GM18507 (cell line): ENCODE measurements at places on chromosomes 7 and 10.

GRCh38 chr7:110885474-110885873, 205.5 kb upstream of the LRRN3 start:
- no peak for DNase-seq

DNA sequence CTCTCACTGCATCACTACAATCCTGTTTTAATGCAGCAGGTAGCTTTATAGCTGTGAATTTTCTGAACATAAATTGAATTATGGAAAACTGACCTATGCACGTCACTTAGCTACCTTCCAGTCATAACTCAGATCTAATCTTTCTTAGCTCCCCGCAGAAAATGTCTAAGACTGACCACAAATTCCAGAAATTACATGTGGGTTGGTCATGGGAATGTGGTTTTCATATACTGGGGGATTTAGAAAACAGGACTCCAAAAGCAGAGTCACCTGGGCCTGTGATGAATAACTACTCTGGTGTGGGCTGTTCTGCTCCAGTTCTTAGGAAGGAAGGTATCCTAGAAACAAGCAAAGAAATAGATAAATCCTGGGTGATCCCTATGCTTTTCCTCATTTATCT, 178.4 kb upstream of the LRRTM3 start:
- DNase-seq: no peak

DNA sequence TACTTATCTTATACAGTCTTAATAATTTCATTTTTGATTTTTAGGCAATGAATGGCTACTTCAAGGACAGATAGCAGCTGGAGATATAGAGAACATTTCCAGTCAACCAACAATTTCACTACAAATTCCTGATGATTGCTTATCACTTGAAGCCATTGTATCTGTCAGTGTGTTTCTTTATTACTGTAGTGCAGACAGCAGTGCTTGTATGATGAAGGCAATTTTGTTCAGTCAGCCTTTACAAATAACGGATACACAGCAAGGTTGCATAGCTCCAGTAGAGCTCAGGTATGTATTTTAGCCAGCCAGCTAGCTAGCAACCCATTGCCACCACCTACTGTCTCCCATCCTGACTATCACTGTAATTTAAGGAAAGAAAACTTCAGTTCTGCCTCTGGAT, 53.8 kb downstream of the NHLRC2 start:
- no peak for DNase-seq

DNA sequence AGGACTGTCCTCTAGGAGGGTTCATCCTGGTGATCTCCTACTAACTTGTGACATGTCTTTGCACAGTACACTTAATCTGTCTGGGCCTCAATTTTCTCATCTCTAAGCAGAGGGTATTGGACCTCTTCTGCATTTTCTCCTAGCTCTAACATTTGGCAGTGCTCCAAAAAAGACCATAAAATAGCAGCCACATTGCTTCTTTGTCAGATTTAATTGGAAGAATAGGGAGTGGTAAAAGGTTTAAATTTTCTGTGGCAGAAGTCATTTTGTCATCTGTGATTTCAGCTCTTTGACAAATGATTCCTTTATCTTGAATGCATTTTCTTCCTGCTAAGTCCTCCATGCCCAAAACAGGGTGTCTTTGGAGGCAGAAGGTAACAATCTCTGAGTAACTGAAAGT, 289.9 kb upstream of the LRGUK start:
- no peak for DNase-seq

DNA sequence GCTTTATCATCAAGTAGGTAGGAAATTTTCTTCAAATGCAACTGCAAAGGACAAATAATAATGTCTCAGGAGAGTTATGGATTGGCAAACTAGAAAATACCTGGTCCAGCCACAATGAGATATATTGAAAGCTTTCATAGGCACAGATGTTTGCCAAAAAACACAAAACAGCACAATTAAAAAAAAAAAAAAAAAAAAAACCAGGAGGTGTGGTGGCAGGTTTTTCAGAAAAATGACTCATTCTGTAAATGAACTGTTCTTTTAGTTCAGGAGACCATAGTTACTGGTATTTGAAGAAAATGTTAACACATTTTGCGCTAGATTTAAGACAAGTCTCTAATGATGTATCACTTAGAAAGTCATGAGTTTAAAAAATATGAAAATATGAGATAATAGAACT, 55.0 kb upstream of the JCAD start:
- DNase-seq: no peak

- DNase-seq: no peak
These were observed 3.2 kb downstream of the ITPRIP start for GRCh38 chr10:104334965-104335650.

GRCh38 chr10:89479771-89480446, 55.5 kb downstream of the SLC16A12 start:
- DNase-seq: no peak

DNA sequence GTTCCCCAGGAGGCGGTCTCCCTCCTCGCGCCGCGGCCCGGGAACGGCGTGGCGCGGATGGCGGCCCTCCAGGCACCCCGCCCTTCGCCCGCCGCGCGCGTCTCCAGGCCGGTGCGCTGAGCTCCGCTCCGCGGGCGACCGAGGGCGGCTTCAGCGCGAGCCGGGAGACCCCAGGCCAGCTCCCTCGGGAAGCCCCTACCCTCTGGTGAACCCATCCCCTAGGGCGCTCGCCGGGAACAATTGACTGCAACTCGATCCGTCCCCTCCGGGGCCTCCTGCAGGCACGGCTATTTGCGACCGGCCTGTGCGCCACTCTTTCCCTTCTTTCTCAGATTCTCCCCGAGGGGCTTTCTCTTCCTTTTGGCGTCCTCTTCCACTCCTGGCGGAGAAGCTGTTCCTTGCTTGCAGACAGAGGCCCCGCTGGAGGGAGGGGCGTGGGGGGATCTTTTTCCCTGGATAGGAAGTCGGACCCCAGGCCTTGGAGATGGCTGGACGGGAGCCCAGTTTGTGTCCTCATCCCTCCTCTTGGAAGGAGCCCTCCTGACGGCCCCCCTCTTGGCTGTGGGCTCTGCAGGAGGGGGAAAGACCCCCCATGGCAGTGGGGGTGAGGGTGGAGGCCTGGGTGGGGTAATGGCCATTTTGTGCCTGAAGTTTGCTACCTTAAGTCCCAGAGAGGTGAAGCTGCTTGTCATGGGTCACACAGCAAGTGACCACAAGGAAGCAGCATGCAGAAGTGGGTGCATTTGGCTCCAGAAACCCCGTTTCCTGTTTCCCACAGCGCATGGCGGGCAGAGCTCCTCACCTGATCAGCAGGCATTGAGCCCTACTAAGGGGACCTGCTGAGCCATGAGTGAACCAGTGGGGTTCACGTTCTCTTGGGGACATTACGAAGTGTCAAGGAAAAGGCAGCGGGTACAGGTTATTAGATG, 171.2 kb upstream of the TNRC18 start:
- DNase-seq: no peak

- DNase-seq: no peak
These were observed 204.8 kb upstream of the TCERG1L start for GRCh38 chr10:131516285-131516684.

GRCh38 chr7:26343837-26344236, 52.2 kb downstream of the SNX10 start:
- no peak for DNase-seq

DNA sequence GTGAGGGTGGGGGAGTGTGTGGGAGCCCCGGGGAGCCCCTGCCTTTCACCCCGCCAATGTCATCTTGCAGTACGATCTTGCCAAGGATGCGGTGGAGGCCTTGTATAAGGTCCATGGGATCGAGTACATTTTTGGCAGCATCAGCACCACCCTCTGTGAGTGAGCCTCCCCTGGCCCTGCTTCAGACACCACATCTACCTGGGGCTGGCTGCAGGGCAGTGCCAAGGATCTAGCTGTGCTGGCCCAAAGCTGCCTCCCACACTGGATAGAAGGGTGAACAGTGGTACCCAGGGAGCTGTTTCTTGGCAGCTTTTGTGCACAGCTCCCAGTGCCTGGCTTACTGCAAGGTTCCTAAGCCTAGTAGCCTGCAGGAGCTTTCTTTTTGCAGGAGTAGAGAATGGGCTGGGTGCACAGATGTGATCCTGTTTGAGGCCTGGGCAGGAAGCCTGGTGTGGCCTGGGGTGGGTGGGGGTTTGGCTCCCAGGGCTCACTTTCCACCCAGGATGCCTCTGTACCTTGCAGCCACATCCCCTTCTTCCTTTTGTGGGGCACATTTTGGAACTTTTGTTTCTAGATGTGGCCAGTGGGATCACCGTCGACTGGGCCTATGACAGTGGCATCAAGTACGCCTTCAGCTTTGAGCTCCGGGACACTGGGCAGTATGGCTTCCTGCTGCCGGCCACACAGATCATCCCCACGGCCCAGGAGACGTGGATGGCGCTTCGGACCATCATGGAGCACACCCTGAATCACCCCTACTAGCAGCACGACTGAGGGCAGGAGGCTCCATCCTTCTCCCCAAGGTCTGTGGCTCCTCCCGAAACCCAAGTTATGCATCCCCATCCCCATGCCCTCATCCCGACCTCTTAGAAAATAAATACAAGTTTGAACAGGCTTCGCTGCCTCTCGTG, 12.2 kb upstream of the CPA1 start:
- DNase-seq: no peak

GRCh38 chr10:43308986-43309385, 42.1 kb upstream of the RASGEF1A start:
- no peak for DNase-seq

DNA sequence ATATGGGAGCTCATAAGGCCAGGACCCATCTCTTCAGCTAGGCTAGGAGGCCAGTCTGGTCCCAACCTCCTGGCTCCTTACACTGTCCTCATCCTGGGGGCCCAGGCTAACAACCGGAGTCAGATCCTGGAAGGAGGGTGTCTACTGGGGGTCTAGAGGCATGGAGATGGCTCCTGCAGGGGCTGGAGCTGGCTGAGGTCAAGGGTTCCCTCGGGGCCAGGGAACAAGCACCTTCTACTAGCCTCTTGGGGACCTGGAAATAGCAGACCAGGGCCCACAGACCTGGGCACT, 37.2 kb downstream of the CLRN3 start:
- DNase-seq: no peak

GRCh38 chr7:1342090-1342640, 109.5 kb downstream of the UNCX start:
- no peak for DNase-seq

GRCh38 chr7:41956705-41957104, 253.8 kb upstream of the INHBA start:
- no peak for DNase-seq
